ENCODE measurements at places on chromosomes 13 and 19.
A peak's percentile ranks its signal among the peaks of the same experiment; 100 is the strongest.

- DNase-seq, result peak; percentile 48
Measured at GRCh38 chr19:7294558-7295212, 471 bp upstream of the INSR start.

GRCh38 chr19:13165162-13165997 lies 15.2 kb downstream of the IER2 start:
- no peak for DNase-seq

DNA sequence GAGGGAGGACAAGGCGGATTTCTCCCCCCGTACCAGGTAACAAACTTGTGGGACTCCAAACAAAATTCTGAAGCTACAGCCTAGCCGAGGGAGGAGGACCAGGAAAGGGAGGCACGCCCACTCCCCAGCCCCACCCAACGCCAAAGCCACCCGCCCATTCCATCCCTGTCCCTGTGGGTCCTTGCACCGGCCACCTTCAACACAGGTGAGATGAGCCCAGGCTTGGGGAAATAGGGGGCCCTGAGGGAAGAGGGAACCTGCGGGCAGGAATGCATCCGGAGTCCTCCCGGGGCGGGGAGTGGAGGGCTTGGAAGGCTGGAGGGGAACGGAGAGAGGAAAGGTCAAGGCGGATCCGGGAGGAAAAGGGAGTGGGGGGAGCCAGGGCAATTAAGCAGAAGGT lies at the start of gene BEST2:
Gene BEST2 (plus strand): TSS at position 157 of the 400 bp plus-strand sequence. CDS start 802 bp downstream, outside the sequence.
- no peak for DNase-seq

- DNase-seq, result no peak
Measured at GRCh38 chr19:55546822-55547614, 1.7 kb upstream of the SBK3 start.

DNA sequence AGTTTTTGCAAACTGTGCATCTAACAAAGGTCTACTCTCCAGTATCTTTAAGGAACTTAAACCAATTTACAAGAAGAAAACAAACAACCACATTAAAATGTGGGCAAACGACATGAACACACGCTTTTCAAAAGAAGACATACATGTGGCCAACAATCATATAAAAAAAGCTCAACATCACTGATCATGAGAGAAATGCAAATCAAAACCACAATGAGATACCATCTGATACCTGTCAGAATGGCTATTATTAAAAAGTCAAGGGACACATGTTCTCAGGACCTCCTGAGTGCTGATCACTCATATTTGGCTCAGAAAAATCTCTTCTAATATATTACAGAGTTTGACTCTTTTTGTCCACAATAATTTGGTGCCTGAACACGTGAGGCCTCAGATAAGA lies 14.2 kb upstream of the LILRB1 start:
- DNase-seq, result no peak

GRCh38 chr13:110538632-110539031 lies 22.9 kb downstream of the RAB20 start:
- no peak for DNase-seq
